ENCODE measurements at places on chromosomes 16 and 17.

GRCh38 chr17:57622683-57623433, 122.2 kb downstream of the CCDC182 start:
- DNase-seq: no peak

DNA sequence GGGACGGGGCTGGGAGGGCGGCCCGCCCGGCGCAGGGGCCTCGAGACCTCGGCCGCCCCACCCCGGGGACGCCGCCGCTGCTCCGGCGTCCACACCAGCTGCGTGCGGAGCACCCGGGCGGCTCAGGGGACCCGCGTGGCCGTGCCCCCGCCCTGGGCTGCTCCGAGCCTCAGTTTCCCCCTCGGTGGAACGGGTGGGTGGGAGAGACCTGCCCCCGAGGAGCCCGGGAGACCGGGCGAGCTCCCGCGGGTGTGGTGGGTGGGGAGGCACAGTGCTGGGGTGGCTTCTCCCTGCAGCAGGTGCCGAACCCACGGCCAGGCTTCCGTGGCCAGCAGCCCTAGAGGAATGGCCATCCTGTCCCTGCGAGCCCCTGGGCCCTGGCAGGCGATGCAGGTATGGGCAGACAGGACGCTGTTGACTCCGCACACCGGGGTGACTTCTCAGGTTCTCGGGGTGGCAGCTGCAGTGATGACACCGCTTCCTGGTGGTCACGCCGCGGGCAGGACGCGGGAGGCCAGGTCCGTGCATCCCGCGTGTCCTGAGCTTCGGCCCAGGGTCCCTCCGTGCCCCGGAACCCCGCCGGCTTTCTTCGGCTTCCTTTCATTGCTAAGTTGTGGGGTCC, 677 bp downstream of the DEF8 start:
- no peak for DNase-seq

GRCh38 chr17:74116087-74116717, 87.3 kb upstream of the RPL38 start:
- no peak for DNase-seq

DNA sequence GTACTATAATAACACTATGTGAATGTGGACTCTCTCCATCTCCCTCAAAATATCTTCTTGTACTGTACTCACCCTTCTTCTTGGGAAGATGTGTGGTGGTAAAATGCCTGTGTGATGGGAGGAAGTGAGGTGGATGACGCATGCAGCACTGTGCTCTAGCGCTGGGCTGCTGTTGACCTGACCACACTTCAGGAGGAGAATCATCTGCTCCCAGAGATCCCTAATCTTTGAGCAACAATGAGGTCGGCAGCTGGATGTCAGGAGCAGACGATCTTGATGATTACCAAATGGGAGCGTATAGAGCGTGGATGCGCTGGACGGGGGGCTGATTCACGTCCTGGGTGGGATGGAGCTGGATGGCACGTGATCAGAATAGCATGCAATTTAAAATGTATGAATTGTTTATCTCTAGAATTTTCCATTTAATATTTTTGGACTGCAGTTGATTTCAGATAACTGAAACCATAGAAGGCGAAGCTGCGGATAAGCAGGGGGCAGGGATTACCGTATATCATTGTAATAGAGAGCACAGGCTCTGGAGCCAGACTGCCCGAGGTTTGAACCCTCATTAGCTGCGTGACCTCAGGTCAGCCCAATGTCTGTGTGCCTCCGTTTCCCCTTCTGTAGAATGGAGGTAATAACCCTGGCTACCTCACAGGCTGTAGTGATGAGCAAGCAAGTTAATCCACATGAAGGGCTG, 23.7 kb upstream of the CYLD start:
- DNase-seq: no peak

- DNase-seq: no peak
Observed at GRCh38 chr17:15659663-15660062, 24.4 kb downstream of the TRIM16 start.

GRCh38 chr17:70702683-70703255, 533.4 kb downstream of the KCNJ2 start:
- no peak for DNase-seq
